ENCODE measurements at places on chromosomes 3 and 15.

DNA sequence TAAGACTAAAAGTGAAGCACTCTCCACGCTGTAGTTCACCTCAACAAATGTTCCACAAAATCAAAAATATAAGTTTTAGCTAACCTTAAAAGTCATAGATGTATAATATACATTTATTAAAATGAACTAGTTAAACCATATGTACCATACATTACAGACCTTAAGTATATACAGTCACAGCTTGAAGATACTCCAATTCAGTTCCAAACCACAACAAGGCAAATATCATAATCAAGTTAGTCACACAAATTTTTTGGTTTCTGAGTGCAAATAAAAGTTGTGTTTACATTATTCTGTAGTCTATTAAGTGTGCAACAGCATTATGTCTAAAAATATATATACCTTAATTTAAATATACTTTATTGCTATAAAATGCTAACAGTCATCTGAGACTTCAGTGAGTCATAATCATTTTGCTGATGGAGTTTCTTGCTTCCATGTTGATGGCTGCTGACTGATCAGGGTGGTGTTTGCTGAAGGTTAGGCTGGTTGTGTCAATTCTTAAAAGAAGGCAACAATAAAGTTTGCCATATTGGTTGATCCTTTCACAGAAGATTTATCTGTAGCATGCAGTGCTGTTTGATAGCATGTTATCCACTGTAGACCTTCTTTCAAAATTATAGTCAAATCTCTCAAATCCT lies 736.7 kb downstream of the NSUN3 start:
- no peak for DNase-seq

GRCh38 chr15:88538972-88539371 lies 7.5 kb downstream of the DET1 start:
- peak; percentile 67 for DNase-seq

- peak; percentile 77 for DNase-seq
Observed at GRCh38 chr3:127723011-127723567, 50.3 kb downstream of the ABTB1 start.

DNA sequence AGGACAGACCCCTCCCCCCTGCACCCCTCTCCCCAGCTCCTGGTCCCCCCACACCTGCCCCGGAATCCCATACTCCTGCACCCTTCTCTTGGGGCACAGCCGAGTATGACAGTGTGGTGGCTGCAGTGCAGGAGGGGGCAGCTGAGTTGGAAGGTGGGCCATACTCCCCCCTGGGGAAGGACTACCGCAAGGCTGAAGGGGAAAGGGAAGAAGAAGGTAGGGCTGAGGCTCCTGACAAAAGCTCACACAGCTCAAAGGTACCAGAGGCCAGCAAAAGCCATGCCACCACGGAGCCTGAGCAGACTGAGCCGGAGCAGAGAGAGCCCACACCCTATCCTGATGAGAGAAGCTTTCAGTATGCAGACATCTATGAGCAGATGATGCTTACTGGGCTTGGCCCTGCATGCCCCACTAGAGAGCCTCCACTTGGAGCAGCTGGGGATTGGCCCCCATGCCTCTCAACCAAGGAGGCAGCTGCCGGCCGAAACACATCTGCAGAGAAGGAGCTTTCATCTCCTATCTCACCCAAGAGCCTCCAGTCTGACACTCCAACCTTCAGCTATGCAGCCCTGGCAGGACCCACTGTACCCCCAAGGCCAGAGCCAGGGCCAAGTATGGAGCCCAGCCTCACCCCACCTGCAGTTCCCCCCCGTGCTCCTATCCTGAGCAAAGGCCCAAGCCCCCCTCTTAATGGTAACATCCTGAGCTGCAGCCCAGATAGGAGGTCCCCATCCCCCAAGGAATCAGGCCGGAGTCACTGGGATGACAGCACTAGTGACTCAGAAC lies 9.8 kb downstream of the MAP1A start:
- no peak for DNase-seq

DNA sequence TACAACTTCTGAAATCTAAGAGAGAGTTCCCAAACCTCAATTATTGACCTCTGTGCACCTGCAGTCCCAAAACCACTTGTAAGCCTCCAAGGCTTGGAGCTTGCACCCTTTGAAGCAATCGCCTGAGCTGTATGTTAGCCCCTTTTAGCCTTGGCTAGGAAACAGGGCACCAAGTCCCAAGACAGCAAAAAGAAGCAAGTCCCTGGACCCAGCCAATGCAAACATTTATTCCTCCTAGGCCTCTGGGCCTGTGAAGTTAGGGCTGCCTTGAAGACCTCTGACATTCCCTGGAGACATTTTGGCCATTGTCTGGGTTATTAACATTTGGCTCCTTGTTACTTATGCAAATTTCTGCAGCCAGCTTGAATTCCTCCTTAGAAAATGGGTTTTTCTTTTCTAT lies 26.9 kb upstream of the ARRDC4 start:
- DNase-seq, result no peak

GRCh38 chr3:3201611-3202010 lies 22.1 kb upstream of the CRBN start:
- DNase-seq, result no peak

- DNase-seq, result no peak
Observed at GRCh38 chr15:37140531-37141058, 40.2 kb upstream of the MEIS2 start.

GRCh38 chr3:107524326-107524840 lies 1.6 kb downstream of the BBX start:
- peak; percentile 73 for DNase-seq

DNA sequence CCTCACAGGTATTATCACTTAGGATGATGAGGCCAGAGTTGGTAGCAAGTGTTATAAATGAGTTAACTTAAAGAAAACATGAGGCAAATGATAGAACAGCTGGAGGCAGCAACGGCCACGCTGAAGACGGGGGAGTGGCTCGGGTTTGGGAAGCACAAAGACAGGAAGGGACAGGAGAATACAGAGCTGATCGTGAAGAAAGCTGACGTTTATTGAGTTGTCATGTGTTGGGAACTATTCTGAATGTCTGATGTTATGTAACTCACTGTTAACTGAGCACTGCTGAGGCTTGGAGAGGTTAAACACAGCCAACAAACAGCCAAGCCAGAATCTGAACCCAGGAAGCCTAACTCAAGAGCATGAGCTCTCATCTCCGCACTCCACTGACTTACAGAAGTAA lies 42.3 kb downstream of the FGD5 start:
- DNase-seq, result peak; percentile 68

DNA sequence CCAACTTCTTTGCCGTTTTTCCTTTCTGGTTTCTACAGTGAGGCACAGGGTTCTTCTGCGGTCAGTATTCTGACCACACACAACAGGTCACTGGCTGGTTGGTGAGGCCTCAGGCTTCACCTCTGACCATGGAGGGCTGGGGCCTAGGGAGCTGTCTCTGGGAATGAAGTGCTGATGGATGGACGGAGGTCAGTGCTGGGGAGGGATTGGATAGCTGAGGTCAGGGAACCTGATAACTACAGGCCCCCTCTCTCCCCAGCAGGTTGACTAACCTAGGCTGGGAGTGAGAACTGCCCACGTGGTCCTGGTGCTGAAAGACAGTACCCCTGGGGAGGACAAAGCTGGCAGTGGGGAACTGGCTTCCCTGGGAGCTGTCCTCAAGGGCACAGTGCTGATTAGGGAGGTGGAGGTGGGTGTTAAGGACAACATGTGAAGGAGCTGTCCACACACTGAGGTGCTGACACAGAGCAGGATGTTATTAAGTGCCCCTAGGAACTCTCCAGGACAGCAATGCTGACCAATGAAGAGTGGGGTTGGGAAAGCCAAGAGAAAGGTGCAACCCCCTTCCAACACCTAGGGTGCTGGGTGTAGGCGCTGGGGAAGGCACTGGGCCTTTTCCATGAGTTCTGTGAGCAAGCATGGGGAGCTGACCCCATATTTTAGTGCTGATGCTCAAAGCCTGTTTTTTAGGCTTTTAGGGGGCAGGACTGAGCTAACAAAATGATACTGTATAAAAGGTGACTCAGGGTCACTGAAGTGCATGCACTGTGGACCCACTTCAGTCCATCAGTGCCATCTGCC lies 45.2 kb downstream of the ATP2B2 start:
- DNase-seq, result peak; percentile 79

- DNase-seq, result no peak
Observed at GRCh38 chr3:72890166-72890925, 2.5 kb downstream of the GXYLT2 start.

- DNase-seq, result no peak
Observed at GRCh38 chr15:34655326-34655725, 71.9 kb upstream of the GOLGA8B start.

GRCh38 chr3:128067489-128067888 lies 15.3 kb downstream of the SEC61A1 start:
- DNase-seq, result no peak

GRCh38 chr15:68791431-68792283 lies 29.0 kb downstream of the ANP32A start:
- DNase-seq, result no peak

GRCh38 chr3:56917361-56918110 lies 115.8 kb upstream of the ARHGEF3 start:
- no peak for DNase-seq

DNA sequence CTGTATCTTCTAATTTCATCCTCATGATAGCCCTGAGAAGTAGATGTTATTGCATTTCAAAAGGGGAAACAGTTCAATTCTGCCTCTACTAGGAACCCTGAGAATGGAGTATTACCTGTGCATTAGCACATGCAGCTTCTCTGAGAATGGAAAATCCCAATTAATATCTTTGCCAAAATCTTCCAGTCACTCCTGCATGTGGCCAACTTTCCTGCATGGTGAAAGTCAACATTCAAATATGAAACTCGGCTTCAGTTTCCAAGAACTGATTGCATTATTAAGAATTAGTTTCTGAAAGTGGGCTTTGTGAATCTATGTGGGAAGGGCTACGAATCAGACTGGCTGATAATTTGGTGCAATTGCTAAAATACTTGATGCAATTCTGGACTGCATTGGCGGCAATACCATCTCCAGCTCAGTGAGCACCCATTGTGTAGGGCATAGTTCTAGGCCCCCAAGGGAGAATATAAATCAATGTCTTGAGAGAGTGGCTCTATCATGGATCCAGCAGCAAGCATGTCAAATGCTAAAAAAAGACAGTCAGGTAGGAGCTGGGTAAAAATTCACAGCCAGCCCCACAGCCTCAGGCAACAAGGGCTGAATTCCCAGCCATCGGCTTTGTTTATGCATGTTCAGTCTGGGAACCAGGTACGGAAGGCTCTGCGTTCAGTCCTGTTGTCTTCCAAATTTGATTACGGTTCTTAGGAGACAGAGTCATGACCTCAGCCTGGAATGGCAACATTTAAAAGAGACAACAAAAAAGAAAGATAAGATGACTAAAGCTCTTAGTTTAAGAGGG lies 18.8 kb upstream of the BCL6 start:
- DNase-seq, result no peak

GRCh38 chr3:29381595-29381994 lies 100.7 kb downstream of the RBMS3 start:
- DNase-seq, result no peak

DNA sequence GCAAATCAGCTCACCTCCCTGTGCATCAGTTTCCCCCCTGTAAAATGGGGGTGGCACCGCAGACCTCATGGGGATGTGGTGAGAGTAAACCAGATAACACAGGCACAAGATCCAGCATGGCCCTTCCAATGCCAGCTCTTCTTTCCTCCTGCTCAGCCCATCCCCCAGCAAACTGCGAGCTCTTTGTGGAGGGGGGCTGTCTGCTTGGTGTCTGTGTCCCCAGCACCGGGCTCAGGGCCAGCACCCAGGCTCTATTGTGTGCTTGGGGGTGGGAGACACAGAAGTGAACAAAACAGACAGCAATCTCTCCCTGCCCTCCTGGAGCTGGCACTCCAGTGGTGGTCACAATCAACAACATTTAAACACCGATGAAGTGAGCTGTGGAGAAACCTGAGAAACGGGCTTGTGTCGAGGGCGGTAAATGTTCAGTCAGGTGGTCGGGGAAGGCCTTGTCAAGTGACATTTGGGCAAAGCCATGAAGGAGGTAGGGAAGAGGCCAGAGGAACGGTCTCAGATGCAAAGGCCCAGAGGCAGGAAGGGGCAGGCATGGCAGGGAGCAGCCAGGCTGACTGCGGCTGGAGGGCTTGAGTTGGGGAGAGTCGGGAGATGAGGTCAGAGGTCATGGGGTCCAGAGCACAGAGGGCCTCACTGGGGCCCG lies 28.4 kb downstream of the GRIP2 start:
- peak; percentile 24 for DNase-seq

DNA sequence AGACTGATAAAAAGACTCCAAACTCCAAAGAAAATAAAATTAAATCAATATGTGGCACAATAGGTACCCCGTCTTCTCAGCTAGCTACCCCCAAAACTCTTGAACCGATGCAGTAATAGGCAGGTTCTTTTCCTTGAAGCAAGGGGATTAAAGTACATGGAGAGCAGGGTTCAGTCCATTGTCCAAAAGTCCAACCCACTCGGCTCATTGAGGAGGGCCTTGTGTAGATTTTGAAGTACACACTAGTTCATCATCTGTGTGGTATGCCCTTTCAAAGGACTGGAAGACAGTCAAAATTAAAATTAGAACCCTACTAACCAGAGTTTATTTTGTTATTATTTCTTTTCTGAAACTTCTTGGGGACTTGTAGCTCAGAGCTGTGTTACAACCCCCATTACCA lies 23.3 kb downstream of the TF start:
- DNase-seq, result no peak

DNA sequence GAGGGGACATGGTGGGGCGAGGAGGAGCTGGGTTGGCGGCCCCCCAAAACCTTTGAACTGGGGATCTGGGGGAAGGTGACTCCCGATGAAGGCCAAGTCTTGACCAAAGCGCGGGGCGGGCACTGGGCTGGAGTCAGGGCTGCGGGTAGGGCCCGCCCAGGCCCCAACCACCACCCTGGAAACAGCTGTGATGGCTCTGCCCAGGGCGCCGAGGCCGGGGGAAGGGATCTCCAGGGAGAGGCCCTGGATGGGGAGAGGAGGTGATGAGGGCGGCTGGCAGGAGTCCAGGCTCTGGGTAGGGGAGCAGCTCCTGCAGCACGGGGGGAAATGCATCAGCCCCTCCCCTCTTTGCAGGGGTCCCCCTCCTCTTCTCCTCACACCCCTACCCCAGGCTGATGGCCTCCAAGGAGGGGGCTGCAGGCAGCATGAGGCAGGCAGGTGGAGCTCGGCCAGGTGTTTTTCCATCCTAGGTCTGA lies 5.9 kb upstream of the C15orf39 start:
- DNase-seq, result peak; percentile 42

DNA sequence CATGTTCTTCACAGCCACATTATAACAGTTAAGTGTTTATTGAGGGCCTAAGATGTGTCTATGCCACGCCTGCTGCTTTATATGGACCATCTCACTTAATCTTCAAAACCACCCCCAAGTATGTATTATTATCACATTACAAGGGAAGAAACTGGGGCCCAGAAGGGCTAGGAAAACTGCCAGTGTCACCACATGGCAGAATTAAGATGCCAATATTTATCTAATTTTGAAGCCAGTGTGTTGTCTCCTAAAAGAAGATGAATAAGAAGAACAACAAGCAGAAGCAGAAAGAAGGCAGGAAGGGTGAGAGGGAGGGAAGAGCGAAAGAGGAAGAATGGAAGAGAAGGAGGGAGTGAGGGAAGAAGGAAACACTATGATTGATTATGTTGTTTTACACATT lies 491.3 kb upstream of the IL12A start:
- DNase-seq, result no peak

GRCh38 chr3:130259166-130259874 lies 86.2 kb upstream of the COL6A5 start:
- DNase-seq, result peak; percentile 66

- DNase-seq, result no peak
Observed at GRCh38 chr15:33357845-33358244, 47.1 kb downstream of the RYR3 start.
